ENCODE measurements at places on chromosomes 11 and 22.

DNA sequence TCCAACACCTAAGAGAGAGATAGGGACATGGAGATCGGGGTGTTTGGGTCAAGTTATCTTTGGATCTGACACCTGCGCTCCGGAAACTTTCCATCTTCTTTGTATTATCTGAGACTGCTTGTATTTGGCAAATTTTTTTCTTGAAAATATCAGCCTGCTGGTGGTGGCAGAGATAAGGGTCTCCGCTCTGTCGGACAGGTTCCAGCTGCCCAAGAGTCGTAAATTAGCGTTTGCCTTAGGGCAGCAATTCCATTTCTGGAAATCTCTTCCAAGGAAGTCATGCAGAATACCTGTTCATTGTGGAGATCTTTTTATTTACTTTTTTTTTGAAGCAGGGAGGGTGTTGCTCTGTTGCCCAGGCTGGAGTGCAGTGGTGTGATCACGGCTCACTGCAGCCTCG is 19.5 kb upstream of the CSNK1E start:
- DNase-seq, result no peak

- no peak for DNase-seq
These were observed 18.7 kb downstream of the DRICH1 start for GRCh38 chr22:23613193-23613972.

- DNase-seq, result no peak
These were observed 116.5 kb downstream of the SPON1 start for GRCh38 chr11:14079011-14079410.

GRCh38 chr11:11036848-11037732 is 179.2 kb upstream of the ZBED5 start:
- peak; percentile 64 for DNase-seq

DNA sequence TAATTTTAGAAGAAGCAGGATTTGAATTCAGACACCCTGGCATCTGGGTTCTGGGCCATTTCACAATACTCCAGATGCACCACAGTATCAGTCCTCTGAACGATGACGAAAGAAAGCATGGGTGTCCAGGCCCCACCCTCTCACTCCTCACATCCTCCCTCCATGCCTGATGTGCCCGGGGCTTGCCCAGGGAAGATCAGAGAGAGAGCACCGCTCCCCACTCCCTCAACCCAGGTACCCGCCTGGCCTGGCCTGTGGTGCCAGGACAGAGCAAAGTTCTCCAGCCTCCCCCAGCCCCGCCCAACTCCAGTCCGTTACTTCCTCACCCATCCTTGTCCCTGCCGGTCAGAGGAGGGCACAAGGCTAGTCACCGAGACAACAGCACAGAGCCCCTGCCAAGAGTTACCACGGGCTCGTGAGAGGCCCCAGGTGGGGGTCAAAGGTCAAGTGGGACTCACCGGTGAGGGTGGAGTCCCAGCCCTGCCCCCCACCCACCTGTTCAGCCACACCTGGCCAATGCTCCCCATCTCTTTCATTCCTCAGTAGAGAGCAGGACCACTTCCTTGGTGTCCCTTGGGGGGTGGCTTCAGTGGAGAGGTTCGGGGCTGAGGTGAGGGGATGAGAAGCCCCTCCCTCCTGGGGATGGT is 8.1 kb downstream of the BCL9L start:
- peak; percentile 98 for DNase-seq

DNA sequence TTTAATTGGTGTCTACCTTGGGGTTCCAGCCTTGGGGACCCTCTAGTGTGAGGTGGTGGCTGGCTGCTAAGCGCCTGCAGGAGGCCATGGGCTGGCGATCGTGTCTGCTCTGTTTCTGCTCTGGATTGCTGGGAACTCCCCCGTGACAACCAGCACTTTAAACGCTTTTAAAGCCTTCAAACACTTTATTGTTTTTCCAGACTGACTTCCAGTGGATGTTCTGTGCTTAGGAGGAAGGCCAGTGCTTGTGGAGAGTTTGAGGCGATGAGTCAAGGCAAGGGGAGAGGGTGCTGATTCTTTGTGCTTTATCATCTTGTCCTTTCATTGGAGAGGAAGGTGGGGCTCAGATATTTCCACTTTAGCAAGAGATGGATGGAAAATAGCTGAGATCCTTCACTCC is 81.6 kb downstream of the FLI1 start:
- peak; percentile 10 for DNase-seq

DNA sequence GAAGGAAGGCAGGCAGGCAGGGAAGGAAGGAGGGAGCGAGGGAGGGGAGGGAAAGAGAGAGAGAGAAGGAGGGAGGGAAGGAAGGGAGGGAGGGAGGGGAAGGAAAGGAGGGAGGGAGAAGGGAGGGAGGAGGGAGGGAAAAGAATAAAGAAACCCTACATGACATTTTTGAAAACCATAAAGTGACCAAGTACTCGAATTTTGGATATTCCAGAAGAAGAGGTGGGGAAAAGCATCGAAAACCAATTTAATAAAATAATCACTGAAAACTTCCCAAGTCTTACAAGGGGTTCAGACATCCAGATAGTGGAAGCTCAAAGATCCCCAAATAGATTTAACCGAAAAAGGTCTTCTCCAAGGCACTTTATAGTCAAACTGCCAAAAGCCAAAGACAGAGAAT is 11.7 kb downstream of the GDPD4 start:
- DNase-seq, result no peak

- DNase-seq, result no peak
These were observed 51.3 kb downstream of the PRDM10 start for GRCh38 chr11:129951201-129951865.

DNA sequence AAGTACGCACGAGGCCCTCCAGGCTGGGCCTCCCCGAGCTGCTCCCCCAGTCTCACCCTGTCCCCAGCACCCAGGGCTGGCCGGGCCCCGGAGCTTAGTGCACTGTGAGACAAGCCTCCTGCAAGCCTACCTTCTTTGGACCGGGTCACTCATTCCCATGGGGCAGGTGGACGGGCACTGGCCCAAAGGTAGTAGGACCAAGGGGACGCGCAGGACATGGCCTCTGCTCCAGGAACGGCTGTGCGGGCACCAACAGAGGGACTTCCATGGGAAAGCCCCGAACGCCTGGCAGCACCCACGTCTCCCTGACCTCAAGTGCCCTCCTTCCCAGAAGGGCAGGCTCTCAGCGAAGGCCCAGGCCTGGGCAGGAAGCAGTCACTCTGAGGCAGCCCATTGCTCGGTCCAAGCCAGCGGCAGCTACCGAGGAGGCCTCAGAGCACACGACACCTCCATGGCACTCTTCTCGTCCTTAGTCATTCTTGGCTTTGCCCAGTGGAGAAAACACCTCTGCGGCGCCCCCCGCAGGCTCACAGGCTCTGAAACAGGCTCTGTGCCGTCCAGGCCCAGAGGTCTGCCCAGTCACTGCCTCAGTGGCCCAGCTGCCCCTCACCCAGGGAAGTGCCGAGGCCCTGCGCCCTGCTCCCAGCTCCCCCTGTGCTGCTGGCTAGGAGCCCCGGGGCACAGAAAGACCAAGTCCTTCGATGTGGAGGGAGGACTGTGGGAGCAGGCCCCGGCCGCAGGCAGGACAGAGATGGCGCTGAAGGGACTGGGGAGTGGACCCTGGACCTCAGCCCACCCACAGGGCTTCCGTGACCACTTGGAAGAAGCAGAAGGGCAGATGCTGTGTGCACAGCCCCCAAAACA is 3.8 kb downstream of the MOB2 start:
- no peak for DNase-seq

GRCh38 chr22:40361100-40361499 is 9.3 kb upstream of the SGSM3 start:
- no peak for DNase-seq

DNA sequence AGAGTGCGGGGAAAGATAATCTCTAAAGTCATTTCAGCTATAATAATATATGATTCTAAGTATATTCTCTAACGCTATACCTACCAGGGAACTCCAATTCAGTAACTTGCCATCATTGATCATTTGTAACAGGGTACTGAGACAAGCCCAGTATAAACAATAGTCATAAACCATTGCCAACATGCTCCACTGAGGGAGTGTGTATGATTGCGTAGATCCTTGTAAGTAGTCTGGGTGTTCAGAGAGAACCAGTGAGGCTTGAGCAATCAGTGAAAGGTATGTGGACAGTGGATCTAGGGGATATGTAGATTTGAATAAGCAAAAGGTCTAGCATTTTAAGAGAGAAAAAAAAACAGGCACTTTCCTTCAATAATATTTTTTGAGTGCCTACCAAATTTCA is 1326.0 kb downstream of the LRRC4C start:
- DNase-seq, result no peak

DNA sequence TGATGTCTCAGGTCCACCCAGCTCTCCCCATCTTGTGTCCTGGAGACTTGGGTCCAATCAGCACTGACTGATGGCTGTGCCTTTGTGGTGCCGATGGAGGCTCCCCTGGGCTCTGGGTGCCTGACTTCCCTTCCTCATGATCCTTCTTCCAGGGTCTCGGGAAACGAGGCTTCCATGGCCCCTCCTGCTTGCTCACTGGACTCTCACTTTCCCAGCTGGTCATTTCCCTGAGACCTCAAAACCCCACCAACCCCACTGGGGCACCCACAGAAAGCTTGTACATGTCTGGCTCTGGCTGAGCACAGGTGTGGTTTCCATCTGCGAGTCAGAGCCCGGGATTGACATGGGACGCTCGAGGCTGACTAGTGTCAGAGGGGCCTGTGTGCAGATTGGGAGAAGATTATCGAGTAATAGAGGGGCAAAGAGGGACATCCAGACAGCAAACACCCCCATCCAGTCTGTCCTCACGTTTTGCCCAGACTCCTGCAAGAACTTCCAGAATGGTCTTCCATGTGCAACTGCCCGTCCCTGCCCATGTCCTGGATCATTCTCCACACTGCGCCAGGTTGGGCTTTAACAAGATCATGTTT is 15.1 kb downstream of the APOL1 start:
- no peak for DNase-seq

DNA sequence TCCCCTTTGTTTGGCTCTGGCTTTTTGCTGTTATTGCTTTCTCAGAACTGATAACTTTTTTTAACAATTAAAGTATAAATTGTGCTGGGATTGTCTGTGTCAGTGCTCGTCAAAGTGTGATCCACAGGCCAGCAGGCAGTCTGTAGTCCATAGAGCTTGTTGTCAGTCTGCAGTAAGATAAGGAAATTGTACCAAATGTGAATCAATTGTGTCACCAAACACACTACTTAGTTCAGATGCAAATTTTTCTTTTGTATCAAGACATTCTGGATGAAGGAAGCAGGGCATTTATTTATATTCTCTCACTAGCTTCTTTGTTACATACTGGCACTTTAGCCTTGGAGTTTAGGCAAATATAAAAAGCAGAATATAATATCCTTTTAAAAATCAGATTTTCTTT is 121.0 kb downstream of the WNT11 start:
- DNase-seq, result no peak

DNA sequence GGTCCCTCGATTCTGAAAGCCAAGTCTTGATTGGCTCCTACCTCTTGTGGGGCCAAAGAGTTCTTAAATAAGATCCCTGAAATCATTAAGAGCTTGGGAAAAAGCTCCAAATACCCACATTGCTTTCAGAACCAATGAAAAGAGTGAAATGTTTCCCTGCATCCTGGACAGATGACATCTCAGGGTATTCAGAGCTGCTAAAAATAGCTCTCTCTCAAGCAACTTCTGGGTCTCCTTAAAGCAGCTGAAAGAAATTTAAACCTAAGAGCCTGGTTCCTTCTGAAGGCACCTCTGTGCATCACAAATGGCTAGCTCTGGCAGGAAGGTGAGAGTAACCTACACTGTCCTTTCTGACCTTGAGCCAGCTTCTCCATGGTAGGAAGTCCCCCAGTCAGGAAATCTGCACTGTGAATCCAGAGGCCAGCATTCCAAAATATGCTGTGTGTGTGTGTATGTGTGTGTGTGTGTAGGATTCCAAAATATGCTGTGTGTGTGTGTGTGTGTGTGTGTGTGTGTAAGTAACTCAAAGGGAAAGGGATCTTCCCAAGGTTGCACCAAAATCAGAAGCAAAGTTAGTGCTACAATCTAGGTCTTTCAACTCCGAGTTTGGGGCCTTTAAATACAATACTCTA is 50.1 kb downstream of the RELT start:
- DNase-seq, result no peak

GRCh38 chr11:614623-615503 is 887 bp downstream of the IRF7 start:
- no peak for DNase-seq

- DNase-seq, result peak; percentile 63
These were observed 20.9 kb downstream of the SERGEF start for GRCh38 chr11:17991783-17992433.

DNA sequence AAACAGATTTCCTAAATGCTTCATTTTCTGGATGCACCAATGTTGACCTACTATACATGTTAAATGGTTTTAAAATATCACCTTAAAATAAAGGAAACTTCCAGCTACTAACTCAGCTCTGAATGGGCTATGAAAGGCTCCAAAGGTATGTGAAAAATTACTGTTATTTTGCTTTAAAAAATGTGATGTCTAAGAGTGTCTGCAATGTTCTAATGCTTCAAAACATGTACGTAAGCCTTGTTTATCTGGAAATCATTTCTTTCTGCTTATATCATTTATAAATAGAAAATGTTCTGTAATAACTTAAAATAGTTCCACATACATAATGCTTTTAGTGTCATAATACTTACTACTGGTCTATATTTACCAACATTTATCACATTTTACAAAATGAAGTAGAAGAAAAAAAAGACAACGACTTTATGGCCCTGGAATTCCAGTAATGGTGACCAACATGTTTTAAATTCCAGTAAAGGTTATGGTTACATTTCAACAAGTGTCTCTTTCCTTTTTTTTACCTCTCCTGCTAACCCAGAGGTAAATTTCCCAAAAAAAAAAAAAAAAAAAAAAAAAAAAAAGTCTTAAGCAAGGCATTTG is 2.5 kb downstream of the BDNF start:
- DNase-seq, result no peak

GRCh38 chr11:72776844-72777754 is 16.7 kb downstream of the STARD10 start:
- DNase-seq, result no peak

DNA sequence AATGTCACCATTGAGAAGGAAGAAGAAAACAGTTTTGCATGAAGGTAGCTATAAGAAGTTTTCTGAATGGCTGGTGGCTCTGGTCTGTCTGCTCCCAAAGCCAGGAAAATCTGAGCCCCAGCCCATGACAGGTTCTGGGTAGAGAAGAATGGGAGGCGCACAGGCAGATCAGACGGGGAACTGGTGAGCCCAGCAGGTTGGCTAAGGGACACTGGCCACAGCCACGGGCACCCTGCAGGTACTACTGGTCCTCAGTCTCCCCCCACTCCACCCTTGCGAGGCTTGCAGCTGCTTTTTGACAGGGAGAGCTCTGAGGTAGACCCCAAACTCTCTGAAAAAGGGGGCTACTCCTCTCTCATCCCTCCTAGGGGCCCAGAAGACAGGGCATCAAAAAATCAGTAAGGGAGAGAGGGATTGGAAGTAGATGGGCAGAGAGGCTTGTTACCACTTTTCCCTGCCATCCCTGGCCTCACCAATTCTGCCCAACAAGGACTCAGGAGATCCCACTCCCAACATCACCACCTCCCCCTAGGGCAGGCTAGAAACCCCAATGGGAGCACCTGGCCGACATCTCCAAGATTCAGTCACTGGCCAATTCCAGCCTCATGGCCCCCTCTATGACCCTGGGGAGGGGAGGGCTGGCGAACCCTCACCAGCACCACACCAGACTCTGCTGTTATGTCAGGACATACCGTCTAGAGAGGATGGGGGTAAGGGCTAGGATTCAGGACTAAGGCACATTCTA is 17.4 kb downstream of the SCN4B start:
- DNase-seq, result no peak

- no peak for DNase-seq
These were observed 1.1 kb upstream of the OR52N2 start for GRCh38 chr11:5807580-5807979.
